ENCODE measurements at places on chromosomes 6 and 20.

- no peak for DNase-seq
Measured at GRCh38 chr20:14288341-14289330, 48.8 kb downstream of the FLRT3 start.

DNA sequence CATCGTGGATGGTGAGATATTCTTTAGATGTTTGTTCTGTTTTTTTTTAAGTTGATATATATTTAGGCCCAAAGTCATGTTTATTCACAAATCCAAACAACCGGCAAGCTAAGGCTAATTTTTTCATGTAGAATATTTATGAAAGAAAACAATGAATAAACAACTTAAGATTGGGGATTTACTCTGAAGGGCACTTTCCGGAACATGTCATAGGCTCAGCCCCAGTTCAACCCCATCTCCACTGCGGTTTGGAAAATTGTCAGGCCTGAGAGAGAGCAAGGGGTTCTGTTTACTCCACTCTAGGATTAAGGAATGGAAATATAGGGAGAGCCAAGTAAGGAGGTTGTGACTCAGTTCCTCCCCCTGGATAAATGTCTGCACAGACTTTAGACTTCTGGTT lies 18.3 kb downstream of the RPS6KA2 start:
- DNase-seq: no peak

DNA sequence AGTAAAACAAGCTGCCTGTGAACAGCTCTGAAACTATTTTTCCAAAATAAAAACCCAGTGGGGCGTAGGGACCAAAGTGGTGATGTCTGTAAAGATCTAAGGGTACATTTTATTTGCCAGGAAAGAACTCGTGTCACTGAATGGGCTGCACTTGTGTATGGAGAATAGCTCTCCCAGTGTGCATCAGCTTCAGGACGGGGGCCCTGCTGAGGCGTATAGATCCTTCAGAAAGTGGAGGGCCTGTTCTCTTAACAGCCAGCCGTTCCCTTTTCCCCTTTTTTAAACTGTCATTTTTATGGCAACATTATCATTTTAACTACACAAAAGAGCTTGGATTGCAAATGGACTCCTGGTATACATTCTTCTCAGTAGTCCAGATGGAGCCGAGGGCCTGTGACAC lies 137.3 kb downstream of the TMEM242 start:
- no peak for DNase-seq

- DNase-seq: no peak
Measured at GRCh38 chr6:31764198-31764597, 1.7 kb downstream of the SAPCD1 start.

- no peak for DNase-seq
Measured at GRCh38 chr6:91057689-91058088, 470.8 kb upstream of the MAP3K7 start.

- no peak for DNase-seq
Measured at GRCh38 chr20:41989935-41990635, 371.9 kb upstream of the CHD6 start.

- no peak for DNase-seq
Measured at GRCh38 chr6:7827142-7827541, 83.4 kb downstream of the TXNDC5 start.

DNA sequence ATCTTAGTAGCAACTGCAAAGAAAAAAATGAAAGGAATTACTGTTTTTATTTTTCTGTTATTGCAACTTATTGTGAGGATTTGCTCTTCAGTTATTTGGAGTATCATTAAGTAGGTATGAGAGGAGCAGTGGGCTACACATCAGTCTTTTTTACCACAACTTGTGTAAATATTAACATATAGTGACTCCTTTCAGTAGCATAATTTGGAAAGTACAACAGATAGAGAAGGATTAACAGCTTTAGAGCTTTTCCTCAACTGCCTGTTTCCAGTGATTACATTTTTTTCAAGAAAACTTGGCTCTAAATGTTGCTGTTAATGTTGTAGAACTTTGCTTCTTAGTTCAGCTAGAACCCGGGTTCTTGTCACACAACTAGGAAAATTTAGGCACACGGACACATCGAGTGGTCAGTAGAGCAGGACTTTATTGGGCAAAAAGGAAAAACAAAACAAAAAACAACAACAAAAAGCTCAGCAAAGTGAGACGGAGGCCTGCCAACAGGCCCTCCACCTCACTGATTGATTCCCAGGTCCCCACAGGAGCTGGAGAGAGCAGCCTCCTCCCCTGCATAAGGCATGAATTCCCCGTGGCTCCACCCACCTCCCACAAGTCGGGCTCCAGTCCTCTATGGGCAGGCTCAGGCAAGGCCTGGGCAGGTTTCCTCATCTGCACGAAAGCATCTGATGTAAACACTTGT lies 75.1 kb downstream of the ADGRG6 start:
- DNase-seq: no peak

DNA sequence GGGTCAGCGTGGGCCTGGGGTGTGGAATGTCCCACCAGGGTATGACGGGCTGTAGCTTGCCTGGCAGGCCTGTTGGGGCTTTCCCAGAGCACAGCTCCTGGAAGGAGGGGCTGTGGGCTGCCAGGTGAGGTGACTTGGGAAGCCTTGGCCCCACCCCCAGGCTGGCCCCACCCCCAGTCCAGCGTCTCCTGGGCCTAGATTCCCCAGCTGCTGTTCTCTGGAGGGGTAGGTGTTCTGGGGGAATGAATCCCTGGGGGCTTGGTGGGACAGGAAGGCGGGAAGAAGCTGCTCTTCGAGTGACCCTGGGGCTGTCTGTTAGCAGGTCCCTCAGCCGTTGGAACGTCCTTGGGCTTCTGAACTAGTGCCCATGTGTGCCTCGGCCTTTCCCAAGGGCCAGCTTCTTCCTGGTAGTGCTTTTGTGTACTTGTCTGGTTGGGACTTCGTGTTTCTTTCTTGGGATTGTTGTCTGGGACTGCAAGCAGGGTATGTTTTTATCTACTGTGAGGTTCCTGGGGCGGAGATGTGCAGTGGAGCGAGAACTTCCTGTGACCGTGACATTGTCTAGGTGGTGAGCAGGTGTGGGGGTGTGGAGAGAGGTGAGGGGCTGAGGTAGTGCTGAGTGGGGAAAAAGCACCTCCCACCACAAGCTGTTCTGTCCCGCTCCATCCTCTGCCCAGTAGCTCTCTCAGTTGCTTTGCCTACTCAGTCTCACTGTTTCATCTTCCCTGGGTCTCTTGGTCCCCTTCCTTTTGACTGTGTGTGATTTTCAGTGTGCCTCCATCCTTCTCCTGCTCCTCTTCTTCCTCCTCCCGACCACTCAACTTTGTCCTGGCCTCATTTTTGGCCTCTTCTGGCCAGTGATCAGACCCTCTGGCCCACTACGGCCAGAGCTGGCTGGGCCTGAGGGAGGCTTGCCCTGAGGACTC lies 1.3 kb upstream of the DDR1 start:
- peak; percentile 30 for DNase-seq

DNA sequence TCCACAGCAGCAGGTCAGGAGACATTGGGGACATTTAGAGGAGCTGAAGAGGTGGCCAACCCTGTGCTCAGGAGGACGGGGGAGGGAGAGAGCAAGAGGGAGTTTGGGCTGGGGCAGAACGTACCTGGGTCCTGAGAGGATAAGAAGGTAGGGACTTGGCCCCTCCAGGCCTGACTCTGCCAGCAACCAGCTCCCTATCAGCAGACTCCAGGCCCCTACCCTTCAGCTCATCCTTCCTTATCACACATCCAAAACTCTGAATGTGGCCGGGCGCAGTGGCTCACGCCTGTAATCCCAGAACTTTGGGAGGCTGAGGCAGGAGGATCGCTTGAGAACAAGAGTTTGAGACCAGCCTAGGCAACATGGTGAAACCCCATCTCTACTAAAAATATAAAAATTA lies 5.0 kb downstream of the STMN3 start:
- DNase-seq: no peak

DNA sequence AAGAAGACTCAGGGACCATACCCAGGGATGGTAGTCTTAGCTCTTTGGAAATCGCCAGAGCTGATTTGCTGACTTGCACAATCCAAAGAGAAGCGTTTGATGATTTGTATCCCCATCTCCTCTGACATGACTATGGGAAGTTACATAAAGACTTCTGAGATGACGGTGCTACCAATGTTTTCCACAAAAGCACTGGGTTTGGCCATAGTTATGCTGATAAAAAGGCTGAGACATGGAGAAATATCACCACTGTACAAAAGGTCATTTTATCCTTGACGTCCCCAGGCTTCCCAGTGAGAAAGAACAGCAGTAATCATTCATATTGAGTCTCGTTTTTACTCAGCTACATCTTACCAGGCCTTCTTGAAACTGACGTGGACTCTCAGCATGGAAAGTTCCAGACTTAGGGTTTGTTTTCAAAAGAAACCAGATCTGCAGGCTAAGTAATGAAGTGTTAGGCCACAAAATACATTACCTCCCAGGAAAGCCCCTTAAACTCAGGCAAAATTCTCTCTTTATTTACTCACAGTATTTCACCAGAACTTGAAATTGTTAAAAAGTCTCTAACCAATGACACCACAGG lies 370.3 kb upstream of the JARID2 start:
- no peak for DNase-seq

- no peak for DNase-seq
Measured at GRCh38 chr20:37295001-37295400, 5.5 kb downstream of the MANBAL start.

- no peak for DNase-seq
Measured at GRCh38 chr20:1587781-1588532, 30.5 kb upstream of the SIRPD start.

- DNase-seq: no peak
Measured at GRCh38 chr6:128882560-128882959, 378 bp upstream of the LAMA2 start.

DNA sequence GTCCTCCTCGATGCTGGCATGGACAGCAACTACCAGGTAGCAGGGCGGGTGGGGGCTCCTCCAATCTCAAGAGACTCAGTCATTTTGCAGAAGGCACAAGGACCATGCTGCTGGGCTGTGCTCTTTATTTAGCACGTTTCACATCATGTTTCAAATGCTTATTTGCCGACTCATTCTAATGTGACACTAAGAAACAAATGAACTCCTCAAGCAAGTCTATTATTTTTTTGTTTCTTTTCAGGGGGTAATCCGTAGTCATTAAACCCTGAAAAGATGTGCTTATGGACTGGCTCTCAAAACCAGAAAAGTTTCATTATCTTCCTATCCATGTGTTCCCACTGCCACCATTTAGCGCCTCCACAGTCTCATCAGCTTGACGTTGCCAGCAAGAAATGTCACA lies 92.9 kb downstream of the ANKS1A start:
- DNase-seq: no peak

DNA sequence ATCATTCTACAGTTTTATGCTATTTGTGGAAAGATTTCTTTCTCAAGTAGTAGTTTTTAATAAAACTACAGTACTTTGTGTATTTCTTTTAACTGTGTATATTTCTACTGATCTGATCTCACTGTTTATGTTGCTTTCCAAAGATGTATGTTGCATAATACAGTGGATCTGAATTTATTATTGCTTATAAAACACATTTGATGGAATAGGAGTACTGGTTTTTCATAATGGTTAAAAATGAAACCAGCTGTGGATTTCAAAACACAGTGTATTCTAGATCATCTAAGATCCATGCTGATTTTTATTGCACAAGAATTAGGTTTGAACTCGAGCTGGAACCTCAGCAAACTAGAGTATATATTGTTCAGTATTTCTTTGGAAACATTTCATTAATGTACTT lies 8.0 kb downstream of the NKX2-4 start:
- DNase-seq: no peak

GRCh38 chr6:128337619-128338018 lies 182.8 kb downstream of the PTPRK start:
- DNase-seq: no peak

GRCh38 chr20:56202493-56203077 lies 45.9 kb upstream of the MC3R start:
- no peak for DNase-seq

GRCh38 chr20:1907586-1907985 lies 12.4 kb downstream of the SIRPA start:
- no peak for DNase-seq

GRCh38 chr6:160347259-160348222 lies 637 bp upstream of the SLC22A3 start:
- DNase-seq: no peak

DNA sequence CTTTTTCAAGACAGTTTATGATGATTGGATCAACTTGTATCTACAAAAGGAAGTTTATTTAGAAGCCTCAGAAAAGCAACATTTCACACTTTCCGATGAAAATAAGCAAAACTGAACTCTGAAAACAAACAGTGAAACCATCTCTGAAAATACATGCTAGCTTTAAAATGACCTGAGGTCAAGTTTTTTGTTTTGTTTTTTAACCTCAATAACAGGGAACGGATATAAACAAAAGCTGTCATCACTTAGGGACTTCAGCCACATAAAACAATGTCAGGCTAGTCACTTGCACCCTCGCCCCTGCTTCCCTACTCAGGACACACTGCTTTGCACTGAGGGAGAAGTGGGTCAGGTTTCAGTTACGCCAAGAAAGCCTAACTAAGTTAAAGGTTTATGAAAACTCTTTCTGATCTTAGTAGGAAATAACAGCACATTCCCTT lies 11.6 kb downstream of the BACH2 start:
- DNase-seq: no peak

DNA sequence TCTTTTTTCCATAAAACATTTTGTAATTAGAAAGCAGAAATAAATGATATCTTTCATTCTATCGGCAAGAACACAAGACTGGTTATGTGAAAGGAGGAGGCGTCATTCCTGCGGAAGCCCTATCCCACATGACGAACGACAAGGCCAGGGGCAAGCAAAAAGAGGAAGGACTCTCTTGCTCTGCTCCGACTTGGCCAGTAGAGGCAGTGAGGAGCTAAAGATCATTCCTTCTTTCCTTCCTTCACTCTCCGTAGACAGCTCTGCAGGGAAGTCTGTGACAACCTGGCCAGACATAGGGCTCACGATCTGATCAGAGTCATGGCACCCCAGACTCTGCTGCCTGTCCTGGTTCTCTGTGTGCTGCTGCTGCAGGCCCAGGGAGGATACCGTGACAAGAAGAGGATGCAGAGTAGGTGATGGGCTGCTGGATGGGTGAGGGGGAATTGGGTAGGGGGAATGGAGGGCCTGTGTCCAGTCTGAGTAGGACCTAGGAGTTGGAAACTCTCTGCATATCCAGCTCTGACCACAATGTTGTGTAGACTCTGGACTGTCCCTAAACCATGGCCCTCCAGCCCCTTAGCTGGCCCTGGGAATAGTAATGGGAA lies at the start of gene WFDC10A:
WFDC10A (plus strand) TSS at position 244 of the 605 bp plus-strand sequence; CDS start at position 319, 75 bp downstream.
- no peak for DNase-seq

DNA sequence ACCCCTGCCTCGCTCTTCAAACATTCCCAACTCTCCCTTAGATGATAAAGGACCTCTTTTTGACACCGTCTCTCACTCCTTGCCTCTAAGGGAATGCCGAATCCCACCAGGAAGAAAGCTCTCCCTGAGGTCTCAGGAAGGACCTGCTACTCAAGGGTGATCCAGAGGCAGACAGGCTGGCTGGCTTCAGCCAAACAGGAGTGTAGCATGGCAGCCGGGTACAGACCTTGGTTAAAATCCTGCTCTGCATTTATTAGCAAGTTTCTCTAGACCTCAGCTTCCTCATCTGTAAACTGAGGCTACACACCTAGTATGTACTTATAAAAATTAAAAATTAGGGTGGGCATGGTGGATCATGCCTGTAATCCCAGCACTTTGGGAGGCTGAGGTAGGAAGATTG lies 17.2 kb downstream of the MAP1LC3A start:
- DNase-seq: no peak

GRCh38 chr20:25247518-25247955 lies 348 bp upstream of the PYGB start:
- no peak for DNase-seq

All from NCI-H187 treated with DMSO at 0.1 percent for 48 hours (cell line).